ENCODE measurements at places on chromosomes 12 and 14. TPM values are rescaled to one million over a fixed set of nuclear protein-coding genes. Genes with fewer than 3 reads are reported as not detected.

Gene E2F7
- total RNA-seq = 0.42 TPM

Gene LRRC10
- not detected for total RNA-seq

- no peak for DNase-seq
Measured at GRCh38 chr14:57519043-57519442, 25.4 kb upstream of the CCDC198 start.

DNA sequence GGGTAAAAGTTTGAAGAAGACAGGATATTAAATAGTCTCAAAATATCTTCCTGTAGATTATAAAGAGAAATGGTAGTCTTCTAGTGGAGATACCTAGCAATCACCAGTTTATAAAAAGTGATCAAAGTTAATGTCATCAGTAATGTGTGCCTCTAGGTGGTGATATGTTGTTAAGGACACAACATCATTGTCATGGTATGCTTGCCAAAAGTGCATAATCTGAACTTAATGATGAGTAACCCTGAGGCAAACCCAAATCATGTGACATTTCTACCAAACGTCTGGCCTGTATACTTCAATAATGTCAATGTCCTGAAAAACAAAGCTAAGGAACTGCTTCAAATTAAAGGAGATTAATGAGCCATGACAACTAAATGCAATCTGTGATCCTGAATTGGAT is 214.7 kb downstream of the PHLDA1 start:
- no peak for DNase-seq

DNA sequence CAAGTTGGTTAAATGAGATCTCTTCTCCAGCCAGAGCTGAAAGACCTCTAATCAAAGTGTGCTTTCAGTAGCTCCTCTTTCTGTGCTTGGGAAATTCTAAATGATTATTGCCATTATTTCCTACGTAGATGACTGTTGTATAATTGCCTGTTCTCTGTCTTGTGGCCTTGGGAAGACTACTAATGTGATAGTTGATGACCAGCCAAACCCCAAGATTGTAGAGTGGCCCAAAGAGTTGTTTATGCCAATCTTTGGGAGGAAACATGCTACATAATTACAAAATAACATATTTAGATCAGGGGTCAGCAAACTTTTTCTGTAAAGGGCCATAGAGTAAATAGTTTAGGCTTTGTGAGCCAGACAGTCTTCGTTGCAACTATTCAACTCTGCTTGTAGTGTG is 135.1 kb upstream of the DIO2 start:
- DNase-seq = no peak

GRCh38 chr14:53757732-53758131 is 198.9 kb downstream of the BMP4 start:
- DNase-seq = no peak

Measured in B cell (primary cell).